CD4-positive, alpha-beta T cell treated with Interleukin-4 for 1 hour (primary cell): ENCODE measurements at places on chromosomes 3 and 15.
A peak's percentile ranks its signal among the peaks of the same experiment; 100 is the strongest.

- no peak for DNase-seq
These were observed 843 bp downstream of the CHRNA5 start for GRCh38 chr15:78565951-78566774.

DNA sequence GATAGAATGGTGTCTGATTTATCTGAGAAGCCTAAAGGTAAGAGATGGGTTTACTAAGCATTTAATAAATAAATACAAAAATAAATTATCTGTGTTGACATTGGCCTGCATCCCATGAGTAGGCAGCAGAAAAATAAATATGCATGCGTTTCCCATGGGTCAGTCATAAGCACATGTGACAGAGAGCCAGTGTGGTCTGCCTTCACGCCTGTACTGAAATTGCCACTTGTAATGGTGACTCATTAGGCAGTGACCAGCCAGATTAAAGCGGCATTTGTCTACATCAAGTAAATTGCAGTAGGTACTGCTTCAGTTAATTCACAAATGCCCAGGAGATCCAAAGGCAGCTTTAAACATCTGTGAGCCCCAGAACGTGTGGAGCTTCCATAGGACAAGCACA is 399.6 kb downstream of the NAALADL2 start:
- DNase-seq = no peak

- peak; percentile 38 for DNase-seq
These were observed 75.0 kb downstream of the SEMA5B start for GRCh38 chr3:122952520-122952919.

DNA sequence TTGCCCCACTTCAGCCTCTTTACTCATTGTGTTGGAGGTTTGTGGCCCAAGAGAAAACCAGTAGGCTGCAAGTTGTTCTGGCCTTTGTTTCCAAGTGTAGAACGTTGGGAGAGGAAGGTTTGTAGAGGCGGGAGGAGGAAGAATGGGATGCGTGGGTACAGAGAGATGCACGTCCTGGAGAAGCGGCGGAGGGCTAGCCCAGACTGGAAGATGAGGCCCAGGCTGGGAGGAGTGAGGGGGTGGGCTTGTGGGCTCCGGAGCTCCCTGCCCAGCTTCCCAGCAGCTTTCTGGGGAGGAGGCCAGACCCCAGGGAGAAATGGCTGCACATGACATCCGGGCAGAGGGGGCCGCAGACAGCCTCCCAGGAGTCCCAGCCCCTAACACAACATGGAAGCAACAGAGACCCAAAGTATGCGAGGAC is 5.3 kb downstream of the PLA2G4F start:
- DNase-seq = no peak

DNA sequence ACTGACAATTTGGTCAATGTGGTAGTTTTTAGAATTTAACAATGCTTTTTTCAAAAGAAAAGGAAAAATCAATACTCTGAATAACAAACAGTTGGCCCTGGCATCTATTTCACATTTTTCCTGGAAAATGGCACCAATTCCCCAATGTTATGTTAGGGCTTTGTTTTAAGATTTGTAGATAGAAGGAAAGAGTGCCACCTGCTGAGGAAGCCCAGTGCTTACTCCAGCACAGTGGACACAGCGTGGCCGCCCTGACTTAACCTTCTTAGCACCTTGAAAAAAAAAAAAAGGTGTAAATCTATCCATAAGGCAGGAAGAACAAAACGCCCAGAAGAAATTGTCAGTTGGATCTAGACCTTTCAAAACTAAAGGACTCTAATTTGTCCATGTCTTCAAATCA is 110.7 kb upstream of the CNTN4 start:
- no peak for DNase-seq

DNA sequence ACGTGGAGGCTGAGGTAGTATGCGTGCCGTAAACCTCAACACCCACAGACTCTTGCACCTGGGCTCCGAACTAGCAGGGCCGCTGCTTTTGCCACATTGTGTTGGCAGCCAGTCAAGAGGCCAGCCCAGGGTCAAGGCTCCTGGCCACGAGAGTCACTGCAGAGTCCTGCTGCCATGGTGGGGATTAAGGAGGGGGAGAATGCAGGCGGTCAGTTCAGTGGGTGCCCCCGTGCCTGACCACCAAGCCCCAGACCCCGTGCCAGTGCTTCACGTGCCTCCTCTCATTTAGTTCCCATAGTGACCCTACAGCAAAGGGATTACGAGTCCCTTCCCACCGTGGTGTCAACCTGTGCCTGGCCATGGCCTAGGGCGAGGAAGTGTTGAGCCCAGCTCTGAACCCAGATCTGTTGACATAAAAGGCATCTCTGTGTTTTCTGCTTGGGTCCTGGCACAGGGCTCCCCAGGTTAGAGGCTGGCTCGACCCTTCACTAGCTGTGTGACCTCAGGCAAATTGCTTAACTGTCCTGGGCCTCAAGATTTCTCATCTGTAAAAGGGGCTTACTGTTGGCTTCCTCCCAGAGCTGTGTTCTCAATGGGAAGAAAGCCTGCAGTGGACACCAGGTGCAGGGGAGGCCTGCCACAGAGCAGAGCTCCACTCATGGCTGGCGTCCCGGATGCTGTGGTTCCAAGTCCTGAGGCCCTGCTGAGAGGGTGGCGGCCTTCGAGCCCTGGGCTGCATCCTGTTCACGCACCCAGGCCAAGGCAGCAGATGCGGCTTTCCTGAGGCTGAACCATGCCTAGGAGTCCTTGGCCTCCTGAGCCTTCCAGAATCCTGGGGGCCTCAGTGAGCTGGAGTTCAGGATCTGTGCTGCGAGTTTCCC is 32.8 kb downstream of the FBLN2 start:
- no peak for DNase-seq

DNA sequence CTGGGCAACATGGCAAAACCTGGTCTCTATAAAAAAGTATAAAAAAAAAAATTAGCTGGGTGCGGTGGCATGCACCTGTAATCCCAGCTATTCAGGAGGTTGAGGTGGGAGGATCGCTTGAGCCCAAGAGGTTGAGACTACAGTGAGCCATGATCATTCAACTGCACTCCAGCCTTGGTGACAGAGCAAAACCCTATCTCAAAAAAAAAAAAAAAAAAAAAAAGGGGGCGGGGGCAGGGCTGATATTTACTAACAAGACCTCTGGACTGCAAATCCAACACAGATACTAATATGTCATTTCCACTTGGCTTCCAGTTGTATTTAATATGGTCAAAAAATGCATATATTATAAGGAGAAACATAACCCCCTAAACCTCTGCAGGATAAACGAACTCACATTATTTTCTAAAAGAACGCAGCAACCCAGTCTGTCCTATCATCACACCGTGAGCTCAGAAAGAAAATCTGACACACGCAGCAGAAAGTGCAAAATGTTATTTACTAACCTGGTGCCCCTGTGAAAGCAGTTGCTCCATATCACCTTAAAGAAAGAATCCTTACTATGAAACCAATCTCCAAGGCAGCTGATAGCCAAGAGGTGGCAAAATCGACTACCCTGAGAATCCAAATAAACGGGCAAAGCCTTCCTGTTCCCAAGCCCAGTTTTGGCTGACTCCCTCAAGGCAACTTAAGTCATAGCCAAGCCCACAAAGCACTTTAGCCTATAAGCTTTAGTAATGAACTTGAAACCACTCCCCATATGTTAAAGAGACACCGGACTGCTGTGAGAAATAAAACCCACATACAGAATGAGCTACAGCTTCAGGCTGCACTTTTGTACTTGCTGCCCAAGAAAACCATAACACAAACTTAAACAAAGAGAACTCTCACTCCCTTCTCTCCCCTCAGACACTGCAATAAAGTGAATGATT is 39.3 kb downstream of the PLD1 start:
- no peak for DNase-seq

- DNase-seq = no peak
These were observed 110.8 kb downstream of the LRIG1 start for GRCh38 chr3:66390013-66390412.

- DNase-seq = no peak
These were observed 293.4 kb upstream of the TBC1D5 start for GRCh38 chr3:18035641-18036449.

DNA sequence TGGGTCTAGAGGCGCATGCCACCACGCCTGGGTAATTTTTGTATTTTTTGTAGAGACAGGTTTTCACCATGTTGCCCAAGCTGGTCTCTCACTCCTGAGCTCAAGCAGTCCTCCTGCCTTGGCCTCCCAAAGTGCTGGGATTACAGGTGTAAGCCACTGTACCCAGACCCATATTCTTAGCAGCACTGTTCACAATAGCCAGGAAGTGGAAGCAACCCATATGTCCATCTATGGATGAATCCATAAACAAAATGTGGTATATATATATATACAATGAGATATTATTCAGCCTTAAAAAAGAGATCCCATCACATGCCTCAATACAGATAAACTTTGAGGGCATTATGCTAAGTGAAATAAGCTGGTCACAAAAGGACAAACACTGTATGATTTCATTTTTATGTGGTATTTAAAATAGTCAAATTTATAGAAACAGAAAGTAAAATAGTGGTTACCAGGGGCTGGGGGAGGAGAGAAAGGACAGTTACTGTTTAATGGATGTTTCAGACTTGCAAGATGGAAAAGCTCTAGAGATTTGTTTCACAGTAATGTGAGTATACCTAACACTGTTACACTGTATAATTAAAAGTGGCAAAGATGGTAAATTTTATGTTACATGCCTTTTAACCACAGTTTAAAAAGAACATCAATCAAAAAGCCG is 35.7 kb upstream of the GRAMD1C start:
- DNase-seq = no peak

GRCh38 chr3:89217148-89217685 is 109.8 kb downstream of the EPHA3 start:
- DNase-seq = no peak
